ENCODE measurements at places on chromosomes 3 and 15. TPM values are rescaled to one million over a fixed set of nuclear protein-coding genes. Genes with fewer than 3 reads are reported as not detected.

- no peak for DNase-seq
These were observed 102.2 kb downstream of the TMEM266 start for GRCh38 chr15:76162036-76162398.

- DNase-seq, result no peak
These were observed 5.0 kb downstream of the RPLP1 start for GRCh38 chr15:69457304-69458280.

The CCR3 gene
- 0.33 TPM for total RNA-seq

DNA sequence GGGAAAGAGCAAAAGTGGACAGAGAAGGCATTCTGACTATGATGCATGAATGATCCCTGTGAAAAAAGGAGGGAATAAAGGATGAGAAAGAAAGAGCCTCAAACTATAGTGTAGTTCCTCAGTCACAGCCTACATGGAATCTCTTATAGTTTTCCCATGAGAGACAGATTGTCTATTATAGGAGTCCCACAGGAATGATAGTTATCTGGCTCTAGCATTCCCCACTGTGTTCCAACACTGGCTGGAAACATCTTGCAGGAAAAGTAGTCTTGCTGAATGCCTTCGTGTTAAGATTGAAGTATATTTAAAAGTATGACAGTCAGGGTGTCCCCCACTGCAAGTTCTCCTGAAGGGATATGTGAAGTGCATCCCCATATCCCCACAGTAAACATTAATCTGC, 641.5 kb upstream of the NECTIN3 start:
- no peak for DNase-seq

- no peak for DNase-seq
These were observed 82.1 kb upstream of the RAD18 start for GRCh38 chr3:9045371-9045770.

DNA sequence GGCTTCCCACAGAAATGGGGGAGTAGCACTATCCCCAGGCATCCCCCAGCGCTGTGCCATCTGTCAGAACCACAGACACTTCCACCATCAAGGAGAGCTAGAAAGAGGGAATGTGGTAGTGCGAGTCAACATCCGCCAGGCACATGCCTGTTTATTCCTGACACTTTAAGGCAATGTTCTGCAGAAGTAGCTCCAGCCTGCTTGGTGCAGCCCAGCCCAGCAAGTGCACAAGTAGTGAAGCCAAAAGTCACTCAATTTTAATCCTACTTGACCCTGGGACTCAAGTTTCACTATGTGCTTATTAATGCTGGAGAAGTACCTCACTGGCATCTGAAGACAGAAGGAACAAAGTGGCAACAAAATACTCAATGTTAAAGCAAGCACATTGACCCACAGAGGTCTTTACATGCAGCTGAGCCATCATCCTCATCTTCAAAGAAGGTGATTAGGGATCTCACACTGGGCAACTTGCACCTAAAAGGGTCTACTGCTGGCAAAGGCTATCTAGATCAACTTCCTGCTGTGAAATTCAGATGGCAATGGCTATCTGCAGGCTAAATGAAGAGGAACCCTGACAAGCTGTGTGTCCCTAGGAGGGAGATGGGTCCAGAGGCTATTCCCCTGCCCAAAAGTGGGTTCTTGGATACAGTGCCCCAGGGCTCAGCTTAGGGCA, 61.4 kb upstream of the CLDN18 start:
- no peak for DNase-seq

The CADM2 gene
- 0.66 TPM for total RNA-seq

The KIF15 gene
- 43.4 TPM for total RNA-seq

The UCN2 gene
- 0.09 TPM for total RNA-seq

The CLDN16 gene
- total RNA-seq, result 0.52 TPM

DNA sequence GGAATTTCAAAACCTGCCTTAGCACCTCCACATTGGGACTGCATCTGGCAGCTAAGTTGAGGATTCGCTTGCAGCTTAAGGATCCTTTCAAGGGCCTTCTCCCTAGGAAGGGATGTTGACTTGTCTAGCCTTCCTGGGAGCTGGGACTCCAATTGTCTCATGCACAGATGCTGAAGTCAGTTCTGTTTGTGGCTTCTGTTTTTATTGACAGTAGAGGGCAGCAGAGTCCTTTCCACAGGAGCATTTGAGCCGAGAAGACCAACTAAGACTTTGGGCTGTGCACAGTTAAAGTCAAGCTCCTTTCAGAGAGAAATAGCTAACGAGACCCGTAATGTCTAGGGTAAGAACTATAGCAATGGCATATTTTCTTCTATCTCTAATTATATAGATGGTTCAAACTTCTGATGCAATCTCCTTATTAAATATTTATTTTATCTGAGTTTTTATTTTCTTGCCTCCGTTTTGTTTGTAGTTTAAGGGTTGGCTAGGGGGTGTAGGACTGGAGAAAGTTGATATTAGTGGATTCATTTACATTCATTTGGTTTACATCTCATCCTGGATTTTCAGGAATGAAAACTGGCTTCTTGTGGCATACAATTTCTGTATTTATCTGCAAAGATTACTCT, 59.7 kb upstream of the KBTBD8 start:
- peak; percentile 27 for DNase-seq

- DNase-seq, result no peak
These were observed 36.3 kb upstream of the NECTIN3 start for GRCh38 chr3:111035316-111035715.

DNA sequence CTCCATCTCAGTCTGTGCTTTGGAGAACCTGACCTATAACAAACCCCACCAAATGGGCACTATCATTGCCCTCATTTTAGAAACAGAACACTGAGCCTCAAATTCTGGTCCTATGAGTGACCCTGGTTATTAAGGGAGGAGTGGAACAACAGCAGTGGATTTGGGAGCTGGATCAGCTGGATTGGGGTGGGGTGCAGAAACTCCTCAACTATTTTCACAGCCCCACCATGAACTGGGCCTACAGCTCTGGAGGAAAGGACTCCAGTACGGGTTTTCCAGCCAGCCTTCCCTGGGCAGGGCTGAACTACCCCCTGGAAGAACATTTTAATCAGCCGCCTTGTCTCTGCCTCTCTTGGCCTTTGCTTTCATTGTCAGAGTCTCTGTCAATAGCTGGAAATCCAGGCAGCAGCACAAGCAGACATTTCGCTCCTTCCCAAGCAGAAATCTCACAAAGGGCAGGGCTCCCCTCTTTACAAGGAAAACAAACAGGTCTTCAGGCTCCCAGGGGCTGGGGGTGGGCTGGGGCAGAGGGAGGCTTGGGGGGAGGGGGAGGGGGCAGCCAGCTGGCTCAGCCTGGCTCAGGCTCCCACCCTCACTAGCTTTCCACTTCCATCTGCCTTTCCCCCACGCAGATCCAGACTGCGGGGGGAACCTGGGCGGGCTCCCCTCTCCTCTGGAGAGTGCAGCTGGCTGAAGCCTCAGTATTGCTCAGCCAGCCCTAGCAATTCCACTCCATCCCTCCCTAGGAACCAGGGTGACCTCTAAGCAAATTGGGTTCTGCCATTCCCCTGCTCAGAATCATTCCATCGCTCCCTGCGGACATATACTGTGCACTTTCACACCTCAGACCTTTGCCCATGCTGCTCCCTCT, 13.7 kb upstream of the TLE3 start:
- DNase-seq, result no peak

The PSTPIP1 gene
- 16.0 TPM for total RNA-seq

- DNase-seq, result no peak
These were observed 95.8 kb downstream of the ZPLD1 start for GRCh38 chr3:102530415-102531181.

DNA sequence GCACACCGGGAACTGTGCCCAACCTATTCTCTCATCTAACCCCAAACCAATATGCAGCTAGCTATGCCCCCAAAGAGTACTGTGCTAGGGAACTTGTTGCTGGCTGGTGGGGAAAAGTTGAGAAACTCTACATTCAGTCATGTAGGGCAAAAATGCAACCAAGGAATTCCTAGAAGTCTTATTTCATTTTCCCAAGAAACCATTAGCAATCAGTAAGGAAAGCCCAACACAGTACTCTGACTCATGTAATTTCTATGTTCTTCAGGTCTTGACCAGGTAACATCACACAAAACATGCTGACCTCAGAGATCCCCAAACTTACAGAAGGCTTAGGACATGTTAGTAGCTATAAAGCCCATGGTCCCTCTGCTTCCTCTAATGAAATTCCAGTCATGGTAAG, 52.1 kb downstream of the TASOR start:
- DNase-seq, result no peak

DNA sequence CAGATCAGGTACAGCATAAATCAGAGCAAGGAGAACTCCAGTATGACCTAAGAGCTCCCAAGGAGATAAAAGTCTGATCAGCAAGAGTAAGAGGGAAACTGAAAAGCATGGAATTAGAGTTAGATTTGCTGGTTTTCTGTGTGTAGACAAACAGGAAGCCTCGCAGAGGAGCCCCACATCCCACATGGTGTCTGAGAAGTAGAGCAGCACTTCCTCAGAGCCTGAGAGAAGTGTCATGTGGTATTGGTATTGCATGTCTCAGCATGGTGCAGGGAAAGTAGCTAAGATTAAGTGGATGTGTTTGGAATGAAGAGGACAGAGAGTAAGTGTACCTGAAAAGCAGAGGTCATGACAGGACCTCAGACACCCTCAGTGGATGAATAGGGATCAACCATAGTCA, 175.4 kb upstream of the GBE1 start:
- no peak for DNase-seq

- DNase-seq, result peak; percentile 47
These were observed 1.5 kb downstream of the MEGF11 start for GRCh38 chr15:66251790-66252684.

DNA sequence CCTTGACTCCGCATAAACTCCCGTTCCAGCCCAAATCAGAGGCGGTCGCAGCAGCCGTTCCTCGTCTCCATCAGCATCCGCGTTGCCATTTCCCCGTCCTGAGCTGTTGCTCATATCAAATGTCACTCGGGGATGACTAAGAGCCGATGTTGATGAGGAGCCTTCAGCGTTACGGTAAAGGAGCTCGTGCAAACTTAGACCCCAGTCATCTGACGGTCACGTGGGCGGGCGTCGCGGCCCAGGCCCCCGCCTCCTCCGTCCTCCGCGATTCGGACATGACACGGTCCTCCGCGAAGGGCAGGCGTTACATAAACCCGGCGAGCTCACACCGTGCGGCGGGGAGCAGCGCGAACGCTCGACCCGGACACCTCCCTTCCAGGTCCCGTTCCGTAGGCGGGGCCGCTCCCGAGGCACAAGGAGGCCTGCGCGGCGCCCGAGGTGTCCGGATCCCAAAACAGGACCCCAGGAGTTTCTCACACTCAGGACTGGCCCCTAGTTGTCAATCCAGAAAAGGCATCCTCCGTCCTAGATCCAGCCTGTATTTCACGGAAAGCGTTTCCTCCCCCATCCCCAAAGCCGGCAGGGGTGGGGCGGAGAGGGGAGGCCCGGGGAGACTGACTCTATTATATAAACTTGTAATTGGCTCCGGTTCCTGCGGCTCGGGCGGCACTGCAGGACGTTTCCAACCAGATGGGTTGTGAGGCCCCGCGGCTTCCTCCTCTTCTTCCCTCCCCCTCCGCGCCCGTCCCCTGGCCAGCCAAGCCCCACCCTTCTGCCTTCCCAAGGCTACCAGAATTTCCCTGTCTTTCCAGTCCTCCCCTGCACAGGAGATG, 100.0 kb upstream of the IGF1R start:
- no peak for DNase-seq

The HHLA2 gene
- 0.24 TPM for total RNA-seq

GRCh38 chr3:170806676-170807075, 63.3 kb downstream of the RPL22L1 start:
- DNase-seq, result no peak

The DTX3L gene
- 19.6 TPM for total RNA-seq

GRCh38 chr15:36645106-36645505, 65.7 kb downstream of the CDIN1 start:
- DNase-seq, result no peak

GRCh38 chr3:100073714-100074307, 40.5 kb downstream of the FILIP1L start:
- DNase-seq, result peak; percentile 43
